ENCODE measurements at places on chromosomes 4 and X. TPM values are rescaled to one million over a fixed set of nuclear protein-coding genes. Genes with fewer than 3 reads are reported as not detected.

ADH7 gene
- total RNA-seq: not detected

INPP4B gene
- 27.0 TPM for total RNA-seq

FAT1 gene
- total RNA-seq: 0.17 TPM

MXRA5 gene
- total RNA-seq: not detected

CITED1 gene
- total RNA-seq: not detected

RBMXL3 gene
- total RNA-seq: not detected

TSPAN7 gene
- 0.34 TPM for total RNA-seq

ADAMTS3 gene
- not detected for total RNA-seq

ITGB1BP2 gene
- total RNA-seq: 5.3 TPM

NAP1L5 gene
- total RNA-seq: 4.1 TPM

DTHD1 gene
- 0.64 TPM for total RNA-seq

XAGE1A gene
- not detected for total RNA-seq

ANOS1 gene
- total RNA-seq: not detected

PDGFC gene
- not detected for total RNA-seq

PRKG2 gene
- total RNA-seq: 0.27 TPM

PAGE2B gene
- total RNA-seq: 0.63 TPM

SLC49A3 gene
- 0.66 TPM for total RNA-seq

POF1B gene
- 0.29 TPM for total RNA-seq

CC2D2A gene
- not detected for total RNA-seq

SPANXN4 gene
- not detected for total RNA-seq

CT45A2 gene
- total RNA-seq: not detected

IRS4 gene
- not detected for total RNA-seq

MAGEB2 gene
- total RNA-seq: not detected

TCEAL7 gene
- total RNA-seq: not detected

CLIC2 gene
- total RNA-seq: 1.0 TPM

C1QTNF7 gene
- not detected for total RNA-seq

WDR19 gene
- total RNA-seq: 15.3 TPM

SASH3 gene
- 301 TPM for total RNA-seq

CXCL6 gene
- not detected for total RNA-seq

DCAF8L2 gene
- not detected for total RNA-seq

CXCL1 gene
- total RNA-seq: not detected

SNCA gene
- total RNA-seq: 2.1 TPM

CSAG2 gene
- total RNA-seq: not detected

MAGED4B gene
- total RNA-seq: 0.85 TPM

SAGE1 gene
- not detected for total RNA-seq

DUSP21 gene
- total RNA-seq: not detected

GABRQ gene
- total RNA-seq: 0.07 TPM

ATOH1 gene
- total RNA-seq: not detected

DDX53 gene
- total RNA-seq: not detected

S100P gene
- total RNA-seq: 18.8 TPM

CXXC4 gene
- not detected for total RNA-seq

TEX13D gene
- total RNA-seq: not detected

ZCCHC4 gene
- total RNA-seq: 11.7 TPM

RAB41 gene
- total RNA-seq: not detected

ADGRL3 gene
- not detected for total RNA-seq

VCX3B gene
- not detected for total RNA-seq

FAM47A gene
- total RNA-seq: not detected

NOX1 gene
- not detected for total RNA-seq

All from T-helper 1 cell treated with Interleukin-12 subunit alpha and Interleukin-12 subunit beta and Interleukin-4 antibody, amounts not matched to agents 30 ng/mL and 1 ng/mL, for 36 hours (primary cell).